ENCODE measurements at places on chromosomes 6 and 20.

DNA sequence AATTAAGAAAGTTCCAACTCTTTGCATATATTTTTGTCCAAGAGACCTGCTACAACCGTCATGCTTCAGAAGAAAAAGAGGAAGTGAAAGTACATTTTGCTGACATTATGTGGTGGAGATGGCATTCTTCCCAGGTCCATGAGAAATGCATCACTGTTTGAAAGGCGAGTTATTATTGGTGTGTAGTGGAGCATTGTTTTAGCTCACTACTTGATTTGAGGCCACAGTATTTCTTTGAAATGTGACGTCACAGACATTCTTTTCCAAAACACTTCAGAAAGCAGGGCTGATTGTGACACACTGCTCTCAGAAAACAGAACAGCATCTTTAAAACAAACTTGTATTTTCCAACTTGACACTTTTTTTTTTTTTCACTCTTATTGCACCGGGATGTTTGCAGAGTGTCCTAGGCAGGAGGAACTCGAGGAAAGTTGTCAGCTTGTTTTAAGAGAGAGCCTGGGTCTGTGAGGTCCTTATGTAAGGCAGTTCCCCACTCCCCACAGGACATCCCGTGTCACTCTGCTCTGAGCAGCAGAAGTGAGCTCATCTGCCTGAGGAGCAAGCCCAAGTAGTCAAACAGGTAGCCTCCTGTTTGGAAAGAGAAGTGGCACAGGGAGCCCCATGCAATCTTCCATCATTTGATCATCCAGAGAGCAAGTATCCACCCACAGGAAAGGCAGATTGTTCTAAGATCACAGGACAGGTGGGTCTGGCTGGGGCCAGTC lies 1.1 kb downstream of the SPTLC3 start:
- no peak for DNase-seq

GRCh38 chr20:40010483-40010882 lies 678.6 kb downstream of the MAFB start:
- DNase-seq: no peak

DNA sequence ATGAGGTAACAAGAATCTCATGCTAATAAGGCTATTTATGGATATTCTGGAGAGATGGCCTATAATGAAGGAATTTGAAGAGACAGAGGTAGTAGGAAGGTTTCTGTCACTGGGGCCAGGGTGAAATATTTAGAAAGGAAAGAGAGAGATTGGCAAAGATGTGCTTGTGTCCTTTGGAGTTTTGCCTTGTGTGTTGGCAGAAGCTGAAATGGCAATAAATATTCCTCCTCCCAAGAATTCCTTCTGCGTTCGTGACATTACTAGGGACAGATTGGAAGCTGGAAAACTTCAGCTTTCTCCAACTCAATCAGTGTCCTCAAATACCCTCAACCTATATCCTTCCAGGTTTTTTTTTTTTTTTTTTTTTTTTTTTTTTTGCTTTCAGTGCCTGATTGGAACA lies 6.3 kb downstream of the SAMD5 start:
- DNase-seq: no peak

DNA sequence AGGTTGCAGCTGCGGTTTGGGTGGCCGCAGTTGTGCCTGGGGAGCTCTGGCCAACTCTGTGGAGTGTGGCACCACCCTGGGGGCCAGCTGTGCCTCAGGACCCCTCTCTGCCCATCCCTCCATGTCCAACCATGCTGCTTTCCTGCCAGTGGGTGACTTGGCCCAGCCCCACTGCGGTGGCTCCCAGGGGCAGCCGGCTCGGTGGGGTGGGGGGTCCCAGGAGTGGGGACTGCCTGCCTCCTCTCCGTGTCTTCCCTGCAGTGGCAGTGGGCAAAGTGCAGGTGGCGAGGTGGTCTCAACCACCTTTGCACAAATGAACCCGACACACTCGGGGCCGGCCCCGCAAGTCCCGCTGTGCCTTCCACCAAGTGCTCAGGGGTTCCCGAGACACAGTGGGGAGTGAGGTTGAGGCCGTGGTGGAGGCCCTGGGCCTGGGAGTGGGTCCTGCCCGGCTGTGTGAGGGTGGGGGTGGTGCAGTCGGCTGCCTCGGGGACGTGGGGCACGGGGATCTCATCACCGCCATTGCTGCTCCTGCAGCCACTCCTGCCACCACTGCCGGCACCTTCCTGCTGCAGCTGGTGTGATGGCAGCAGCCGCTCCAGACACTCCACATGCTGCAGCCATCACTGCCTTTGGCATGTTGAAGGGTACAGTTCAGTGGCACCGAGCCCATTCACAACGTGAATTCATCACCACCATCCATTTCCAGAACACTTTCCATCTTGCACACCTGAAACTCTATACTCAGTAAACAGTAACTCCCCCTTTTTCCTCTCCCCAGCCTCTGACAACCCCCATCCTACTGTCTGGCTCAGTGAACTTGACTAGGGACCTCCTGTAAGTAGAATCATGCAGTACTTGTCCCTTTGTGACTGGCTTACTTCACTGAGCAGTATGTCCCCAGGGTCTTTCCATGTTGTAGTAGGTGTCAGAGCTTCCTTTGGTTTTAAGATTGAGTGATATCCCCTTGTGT lies 10.7 kb upstream of the SLCO4A1 start:
- DNase-seq: peak; percentile 46

GRCh38 chr6:148146717-148147462 lies 195.7 kb upstream of the SASH1 start:
- DNase-seq: no peak

- no peak for DNase-seq
Observed at GRCh38 chr20:32050851-32051556, 1.0 kb upstream of the HCK start.

DNA sequence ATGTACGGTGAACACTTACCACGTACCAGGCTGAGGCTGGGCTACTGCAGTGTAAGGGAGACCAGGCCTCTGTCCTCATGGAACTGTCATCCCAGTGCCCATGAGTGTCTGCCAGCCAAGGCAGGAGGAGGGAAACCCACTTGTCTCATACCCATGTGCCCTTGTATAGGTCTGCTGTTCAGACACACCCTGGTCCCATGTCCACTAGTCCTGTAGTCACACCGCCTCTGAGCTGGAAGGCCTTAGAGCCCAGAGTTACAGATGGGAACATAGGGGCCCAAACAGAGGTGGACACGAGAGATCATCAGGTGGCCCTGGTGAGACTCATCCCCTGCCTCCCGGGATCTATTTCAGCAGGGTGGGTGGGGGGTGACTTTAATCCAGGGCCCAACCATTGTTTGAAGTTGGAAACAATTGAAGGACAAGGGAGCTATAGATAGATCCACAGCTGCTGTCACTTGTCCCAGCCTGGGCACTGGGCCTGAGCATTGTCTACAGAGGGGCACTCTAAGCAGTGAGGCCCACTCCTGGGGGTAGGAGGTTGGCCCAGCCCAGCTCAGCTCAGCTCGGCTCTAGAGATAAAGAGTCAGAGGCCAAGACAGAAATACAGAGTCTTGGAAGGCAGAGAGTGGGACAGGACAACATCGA lies 14.6 kb downstream of the MYH7B start:
- DNase-seq: no peak

DNA sequence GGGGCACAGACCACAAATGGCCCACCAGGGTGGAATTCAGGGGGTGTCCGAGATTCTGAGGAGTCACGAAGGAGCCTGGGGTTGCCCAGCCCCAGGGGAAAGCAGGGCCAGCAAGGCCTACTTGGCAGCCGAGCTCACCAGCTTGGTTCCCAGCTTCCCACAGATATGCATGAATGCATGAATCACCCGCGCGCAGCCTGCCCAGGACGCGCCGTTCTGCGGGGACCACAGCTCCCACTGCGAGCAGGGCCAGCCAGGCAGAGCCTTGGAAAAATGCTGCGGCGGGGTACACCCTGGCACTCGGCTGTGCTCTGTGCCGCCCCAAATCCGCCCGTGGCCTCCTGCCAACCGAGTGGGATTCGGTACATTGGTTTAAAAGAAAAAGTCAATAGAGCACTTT lies 211.0 kb downstream of the NFATC2 start:
- DNase-seq: no peak

DNA sequence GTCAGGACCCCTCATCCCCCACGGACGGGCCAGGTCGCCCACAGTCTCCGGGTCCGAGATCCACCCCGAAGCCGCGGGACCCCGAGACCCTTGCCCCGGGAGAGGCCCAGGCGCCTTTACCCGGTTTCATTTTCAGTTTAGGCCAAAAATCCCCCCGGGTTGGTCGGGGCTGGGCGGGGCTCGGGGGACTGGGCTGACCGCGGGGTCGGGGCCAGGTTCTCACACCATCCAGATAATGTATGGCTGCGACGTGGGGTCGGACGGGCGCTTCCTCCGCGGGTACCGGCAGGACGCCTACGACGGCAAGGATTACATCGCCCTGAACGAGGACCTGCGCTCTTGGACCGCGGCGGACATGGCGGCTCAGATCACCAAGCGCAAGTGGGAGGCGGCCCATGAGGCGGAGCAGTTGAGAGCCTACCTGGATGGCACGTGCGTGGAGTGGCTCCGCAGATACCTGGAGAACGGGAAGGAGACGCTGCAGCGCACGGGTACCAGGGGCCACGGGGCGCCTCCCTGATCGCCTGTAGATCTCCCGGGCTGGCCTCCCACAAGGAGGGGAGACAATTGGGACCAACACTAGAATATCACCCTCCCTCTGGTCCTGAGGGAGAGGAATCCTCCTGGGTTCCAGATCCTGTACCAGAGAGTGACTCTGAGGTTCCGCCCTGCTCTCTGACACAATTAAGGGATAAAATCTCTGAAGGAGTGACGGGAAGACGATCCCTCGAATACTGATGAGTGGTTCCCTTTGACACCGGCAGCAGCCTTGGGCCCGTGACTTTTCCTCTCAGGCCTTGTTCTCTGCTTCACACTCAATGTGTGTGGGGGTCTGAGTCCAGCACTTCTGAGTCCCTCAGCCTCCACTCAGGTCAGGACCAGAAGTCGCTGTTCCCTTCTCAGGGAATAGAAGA lies 978 bp downstream of the HLA-A start:
- no peak for DNase-seq

DNA sequence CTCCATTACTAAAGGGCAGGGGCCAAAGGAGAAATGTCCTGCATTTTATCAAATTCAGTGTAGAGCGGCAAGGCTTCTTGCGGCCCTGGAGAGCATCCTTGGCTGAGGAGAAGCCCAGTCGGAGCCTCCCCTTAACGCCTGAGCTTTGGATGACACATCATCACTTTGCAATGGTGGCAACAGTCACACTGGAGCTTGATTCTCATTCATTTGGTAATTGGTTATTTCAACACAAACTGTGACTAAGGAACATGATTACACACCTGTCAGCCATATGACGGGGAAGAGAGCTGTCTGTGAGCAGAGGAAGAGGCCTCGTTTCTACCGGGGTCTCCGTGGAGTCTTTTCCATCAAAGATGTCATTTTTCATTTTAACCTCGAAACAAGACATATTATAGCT lies 81.4 kb downstream of the SOBP start:
- no peak for DNase-seq

DNA sequence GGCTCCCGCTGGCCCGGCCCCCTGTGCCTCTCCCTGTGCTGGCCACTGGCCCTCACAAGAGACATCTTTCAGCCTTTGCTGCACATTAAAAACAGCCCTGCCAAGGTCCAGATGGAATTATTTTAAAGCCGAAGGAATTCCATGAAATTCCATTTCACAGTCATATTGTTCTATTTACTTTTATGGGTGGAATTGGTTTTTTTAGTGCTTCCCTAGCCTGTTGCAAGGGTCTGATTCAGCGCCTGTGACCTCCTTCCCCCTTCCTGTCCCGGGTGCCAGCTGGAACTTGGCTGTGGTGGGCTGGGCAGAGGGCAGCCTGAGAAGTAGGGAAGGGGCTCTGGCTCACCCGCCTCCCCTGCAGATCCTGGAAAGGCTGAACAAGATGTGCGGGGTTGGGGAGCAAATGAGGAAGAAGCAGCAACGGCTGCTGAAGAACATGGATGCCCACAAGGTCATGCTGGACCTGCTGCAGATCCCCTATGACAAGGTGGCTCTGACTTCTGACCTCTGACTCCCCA lies 34.3 kb downstream of the UQCC2 start:
- no peak for DNase-seq

- DNase-seq: no peak
Observed at GRCh38 chr20:58626051-58626450, 25.0 kb upstream of the STX16 start.

- peak; percentile 69 for DNase-seq
Observed at GRCh38 chr6:44237813-44238433, 9.0 kb upstream of the HSP90AB1 start.

DNA sequence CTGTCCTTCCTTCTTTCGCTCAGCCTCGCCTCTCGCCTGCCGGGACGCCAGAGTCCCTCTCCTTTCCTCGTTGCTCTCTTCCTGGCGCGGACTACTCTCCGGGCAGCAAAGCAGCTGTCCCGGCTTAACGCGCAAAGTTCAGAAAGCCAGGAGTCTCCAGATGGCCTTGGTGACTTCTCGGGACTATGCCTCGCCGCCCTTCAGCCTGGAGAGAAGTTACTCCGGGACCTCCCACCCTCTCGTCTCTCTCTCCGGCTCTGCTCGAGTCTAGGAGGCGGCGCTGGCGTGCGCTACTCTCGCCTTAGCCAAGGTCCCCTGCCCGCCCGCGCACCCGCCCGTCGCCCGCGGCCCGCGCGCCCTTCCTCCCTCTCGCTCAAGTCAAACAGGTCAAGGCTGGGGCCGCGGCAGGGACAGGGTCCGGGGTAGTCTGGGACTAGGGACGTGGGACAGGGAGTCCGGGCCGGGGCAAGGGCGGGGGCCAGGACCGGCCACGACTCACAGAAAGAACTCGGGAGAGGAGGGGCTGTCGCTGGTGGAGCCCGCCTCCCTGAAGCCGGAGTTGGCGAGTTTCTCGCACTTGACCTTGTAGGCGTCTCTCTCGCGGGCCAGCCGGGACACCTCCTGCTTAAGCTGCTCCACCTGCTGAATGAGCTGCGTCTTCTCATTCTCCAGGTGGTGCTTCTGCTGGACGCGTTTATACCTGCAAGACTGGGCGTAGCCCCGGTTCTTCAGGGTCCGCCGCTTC lies 1.5 kb downstream of the MAFB start:
- DNase-seq: no peak

DNA sequence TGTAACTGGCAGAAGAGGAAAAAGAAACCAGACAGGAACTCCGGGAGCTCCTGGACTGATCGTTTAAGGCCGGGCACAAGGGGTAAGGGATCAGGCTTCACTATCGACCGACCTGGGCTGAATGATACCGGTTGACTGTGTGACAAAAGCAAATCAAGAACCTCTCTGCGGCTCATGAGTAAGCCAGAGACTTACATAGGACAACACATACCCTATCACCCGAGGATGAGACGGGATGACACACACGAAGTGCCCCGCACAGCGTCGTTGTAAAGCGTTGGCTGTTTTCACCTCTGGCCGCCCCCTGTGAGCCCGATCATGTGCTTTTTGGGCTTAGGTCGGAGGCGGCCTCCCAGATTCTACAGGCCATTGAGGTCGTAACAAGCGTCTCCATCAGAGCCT lies 695 bp upstream of the TGIF2 start:
- no peak for DNase-seq

DNA sequence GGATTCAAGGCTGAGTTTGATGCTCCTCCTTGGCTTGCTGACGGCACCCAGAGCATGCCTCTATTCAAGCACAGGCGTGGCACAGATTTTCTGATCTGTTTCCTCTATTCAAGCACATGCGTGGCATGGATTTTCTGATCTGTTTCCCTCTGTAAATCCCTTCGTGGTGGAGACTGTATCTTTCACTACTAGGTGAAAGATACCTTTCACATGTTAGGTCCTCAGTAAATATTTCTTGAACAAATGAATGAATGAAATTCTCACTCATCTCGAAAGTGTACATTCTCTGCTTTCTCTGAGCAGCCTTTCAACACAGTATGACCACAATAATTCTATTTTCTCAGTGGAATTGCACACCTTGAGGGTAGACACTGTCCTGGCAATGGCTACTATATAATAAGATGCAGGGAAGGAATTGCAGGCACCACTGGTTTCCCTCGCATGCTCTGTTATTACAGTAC lies 72.6 kb upstream of the F13A1 start:
- no peak for DNase-seq

- no peak for DNase-seq
Observed at GRCh38 chr6:45946352-45946751, 69.3 kb downstream of the CLIC5 start.
